ENCODE measurements at places on chromosomes 2 and 18.

- peak overlapping the region; percentile 98 for H3K27ac ChIP-seq
- no peak for DNase-seq
- no peaks in the 10 kb centered on the region for H3K27me3 ChIP-seq
- peaks cover 10% of the 10 kb centered on the region for H3K36me3 ChIP-seq
- peaks cover 79% of the 10 kb centered on the region for H3K4me1 ChIP-seq
Measured at GRCh38 chr2:37654932-37655841, 16.3 kb downstream of the CDC42EP3 start.

DNA sequence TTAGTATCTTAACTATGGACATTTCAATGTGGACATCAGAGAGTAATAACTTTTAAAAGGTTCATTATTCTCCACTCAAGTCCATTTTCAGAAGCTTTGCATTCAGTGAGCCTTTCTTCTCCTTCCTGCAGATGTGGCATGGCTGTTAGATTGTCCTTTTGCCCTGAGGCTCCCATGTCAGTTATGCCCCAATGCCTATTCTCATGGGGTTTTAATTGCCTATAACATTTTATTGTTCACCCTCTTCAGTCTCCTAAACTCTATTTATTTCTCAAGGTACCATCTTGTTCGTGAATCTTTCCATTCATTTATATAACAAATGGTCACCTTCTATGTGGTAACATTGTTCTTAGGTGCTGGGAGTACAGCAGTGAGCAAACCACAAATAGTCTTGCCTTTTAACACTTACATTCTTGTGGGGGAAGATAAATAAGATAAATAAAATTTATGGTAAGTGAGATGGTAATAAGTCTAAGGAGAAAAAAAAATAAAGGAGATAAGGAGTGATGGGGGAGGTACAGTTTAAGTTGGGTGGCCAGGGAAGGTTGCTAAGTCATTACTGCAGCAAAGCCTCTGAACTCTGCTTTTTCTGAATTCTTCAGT is 277.9 kb upstream of the SIX3 start:
- H3K4me1 ChIP-seq = peaks cover 10% of the 10 kb centered on the region
- H3K36me3 ChIP-seq = peaks cover 6% of the 10 kb centered on the region
- no peak overlapping the region for H3K4me3 ChIP-seq
- DNase-seq = no peak
- no peaks in the 10 kb centered on the region for H3K27me3 ChIP-seq

- no peak for DNase-seq
- H3K27ac ChIP-seq = peak overlapping the region; percentile 68
- peaks cover 10% of the 10 kb centered on the region for H3K4me1 ChIP-seq
- H3K4me3 ChIP-seq = no peak overlapping the region
- H3K36me3 ChIP-seq = peaks cover 3% of the 10 kb centered on the region
Measured at GRCh38 chr2:42721898-42722297, 42.0 kb downstream of the OXER1 start.

DNA sequence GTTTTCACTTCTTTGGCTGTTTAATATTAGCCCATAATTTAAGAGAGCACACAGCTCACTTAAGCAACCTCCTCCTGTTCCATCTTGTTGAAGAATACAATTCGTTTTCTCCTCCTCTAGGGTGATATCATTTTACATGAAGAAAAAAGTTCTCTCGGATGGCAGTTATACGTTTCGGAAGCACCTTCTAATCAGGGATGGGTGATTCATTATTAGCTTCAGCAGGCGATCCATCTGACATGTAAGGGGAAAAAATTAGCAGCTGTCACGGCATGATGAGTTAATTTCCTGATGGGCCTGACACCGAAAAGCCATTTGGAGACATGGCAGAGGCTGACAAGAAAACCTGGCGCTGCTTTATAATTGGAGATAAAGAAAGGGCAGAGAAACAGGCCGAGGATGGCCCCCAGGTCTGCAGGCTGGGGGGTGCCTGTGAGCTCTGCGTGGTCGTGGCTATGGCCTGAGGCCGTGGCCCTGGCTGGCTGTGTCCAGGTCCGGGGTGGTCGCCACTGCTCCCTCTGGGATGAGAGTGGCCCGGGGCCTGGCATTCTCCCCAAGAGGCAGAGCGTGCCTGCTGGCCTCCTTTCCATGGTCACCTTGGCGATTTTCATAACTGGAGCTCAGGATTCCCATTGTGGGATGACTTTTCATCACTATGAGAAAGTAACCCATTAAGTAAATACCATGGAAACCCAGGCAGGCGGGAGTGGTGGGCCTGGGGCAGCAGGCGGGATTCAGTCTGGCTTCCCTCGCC is 140.1 kb downstream of the PTGR3 start:
- H3K4me1 ChIP-seq = peaks cover 18% of the 10 kb centered on the region
- no peaks in the 10 kb centered on the region for H3K27me3 ChIP-seq
- no peak overlapping the region for H3K4me3 ChIP-seq

DNA sequence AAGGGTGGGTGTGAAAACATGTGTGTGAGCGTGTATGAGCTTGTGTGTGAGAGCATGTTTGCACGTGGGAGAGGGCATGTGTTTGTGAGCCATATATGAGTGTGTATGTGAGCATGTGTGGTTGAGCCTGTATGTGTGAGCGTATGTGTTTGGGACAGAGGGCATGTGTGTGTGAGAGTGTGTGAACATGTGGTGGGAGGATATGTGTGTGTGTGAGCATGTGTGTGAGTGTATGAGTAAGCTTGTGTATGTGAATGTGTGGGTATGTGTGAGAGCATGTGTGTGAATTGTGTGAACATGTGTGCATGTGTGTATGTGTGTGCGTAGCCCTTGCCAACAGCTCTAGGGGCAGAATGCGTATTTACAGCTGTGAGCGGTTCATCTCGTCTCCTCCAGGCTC is 163.0 kb downstream of the TMEM200C start:
- no peaks in the 10 kb centered on the region for H3K4me1 ChIP-seq
- no peak overlapping the region for H3K4me3 ChIP-seq
- DNase-seq = no peak
- peaks cover 7% of the 10 kb centered on the region for H3K27me3 ChIP-seq

- no peak overlapping the region for H3K4me3 ChIP-seq
Measured at GRCh38 chr2:46072101-46072820, 224.9 kb upstream of the EPAS1 start.

DNA sequence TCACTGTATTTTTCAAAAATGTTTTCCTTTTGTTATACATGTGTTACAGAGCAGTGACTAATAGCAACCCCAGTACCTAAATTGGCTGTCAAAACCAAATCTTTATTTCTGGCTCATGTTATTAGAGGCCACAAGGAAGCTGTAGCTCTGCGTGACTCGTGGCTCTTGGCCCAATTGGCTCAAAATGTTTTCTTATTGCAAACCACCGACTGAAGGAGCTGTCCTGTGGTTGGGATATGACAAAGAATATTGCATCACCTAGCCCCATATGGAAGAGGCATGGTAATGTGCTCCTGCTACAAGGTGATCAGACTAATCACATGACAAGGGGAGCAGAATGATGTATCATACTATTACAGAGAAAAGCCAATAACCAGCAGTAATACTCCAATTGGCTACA is 1058.5 kb downstream of the CBLN2 start:
- H3K4me3 ChIP-seq = no peak overlapping the region
- H3K27me3 ChIP-seq = no peaks in the 10 kb centered on the region
- no peak for DNase-seq
- H3K36me3 ChIP-seq = no peaks in the 10 kb centered on the region
- no peaks in the 10 kb centered on the region for H3K4me1 ChIP-seq

- H3K4me3 ChIP-seq = no peak overlapping the region
- H3K36me3 ChIP-seq = peaks cover 19% of the 10 kb centered on the region
- DNase-seq = peak; percentile 21
- H3K4me1 ChIP-seq = no peaks in the 10 kb centered on the region
- no peaks in the 10 kb centered on the region for H3K27me3 ChIP-seq
- H3K27ac ChIP-seq = no peak overlapping the region
Measured at GRCh38 chr2:239143858-239144712, 256.7 kb downstream of the HDAC4 start.

- no peaks in the 10 kb centered on the region for H3K36me3 ChIP-seq
- H3K4me3 ChIP-seq = no peak overlapping the region
- H3K27me3 ChIP-seq = peaks cover 1% of the 10 kb centered on the region
Measured at GRCh38 chr2:67565761-67566160, 168.6 kb downstream of the ETAA1 start.

DNA sequence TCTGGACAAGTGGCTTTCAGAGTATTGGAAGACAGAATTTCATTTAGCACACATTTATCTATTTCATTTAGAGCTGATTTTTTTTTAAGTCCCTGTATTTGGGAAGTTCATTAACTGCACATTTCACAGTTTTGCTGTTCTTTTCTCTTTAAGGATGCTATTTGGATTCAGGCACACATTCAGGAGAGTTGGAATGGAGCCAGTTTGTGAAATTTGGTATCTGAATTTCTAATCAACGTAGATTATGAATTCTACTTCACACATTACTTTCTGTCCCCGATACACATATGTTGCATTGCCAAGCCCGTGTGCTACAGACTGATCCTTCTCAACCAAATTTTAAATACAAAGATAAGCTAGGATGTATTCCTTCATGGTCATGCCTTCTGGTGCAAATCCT is 503.9 kb downstream of the IRS1 start:
- H3K27me3 ChIP-seq = peaks cover 2% of the 10 kb centered on the region
- no peak overlapping the region for H3K4me3 ChIP-seq
- no peaks in the 10 kb centered on the region for H3K36me3 ChIP-seq
- peaks cover under 1% of the 10 kb centered on the region for H3K4me1 ChIP-seq

DNA sequence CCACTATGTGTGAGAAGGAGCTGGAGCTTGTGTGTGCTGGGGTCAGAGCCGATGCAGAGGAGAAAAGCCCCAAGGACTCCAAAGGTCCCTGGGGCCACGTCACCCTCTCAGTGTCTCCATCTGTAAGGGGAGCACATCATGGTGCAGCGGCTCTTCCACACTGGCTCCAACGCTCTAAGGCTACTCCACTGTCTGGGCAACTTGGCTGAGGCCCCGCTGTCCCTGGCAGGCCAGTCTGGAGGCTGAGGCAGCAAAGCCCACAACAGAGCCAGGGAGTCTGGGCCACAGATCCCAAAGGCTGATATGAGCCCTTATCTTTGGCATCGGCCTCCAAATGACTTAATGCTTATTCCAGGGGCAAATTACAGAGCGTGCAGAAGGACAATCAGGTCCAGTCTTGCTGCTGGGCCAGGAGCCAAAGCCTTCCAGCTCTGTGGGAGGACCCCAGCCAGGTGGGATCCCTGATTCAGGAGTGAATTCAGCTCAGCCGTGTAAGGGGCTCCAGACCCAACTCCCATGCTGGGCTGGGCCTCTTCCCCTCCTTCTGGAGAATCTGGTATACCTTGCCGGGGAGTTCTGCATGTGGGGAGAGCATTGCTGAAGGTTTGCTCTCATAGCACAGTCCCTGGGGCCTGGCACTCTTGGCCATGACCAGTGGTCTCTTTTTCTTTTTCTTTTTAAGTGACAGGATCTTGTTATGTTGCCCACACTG is 1.8 kb upstream of the DUSP2 start:
- no peak for DNase-seq
- H3K4me3 ChIP-seq = peak overlapping the region; percentile 69

- H3K4me3 ChIP-seq = no peak overlapping the region
- DNase-seq = no peak
- no peaks in the 10 kb centered on the region for H3K4me1 ChIP-seq
- peaks cover 9% of the 10 kb centered on the region for H3K27me3 ChIP-seq
- H3K36me3 ChIP-seq = no peaks in the 10 kb centered on the region
Measured at GRCh38 chr2:18362696-18363095, 197.8 kb downstream of the RDH14 start.

GRCh38 chr2:238024986-238025385 is 35.8 kb upstream of the SCLY start:
- H3K4me1 ChIP-seq = no peaks in the 10 kb centered on the region
- DNase-seq = no peak
- H3K27ac ChIP-seq = no peak overlapping the region
- no peak overlapping the region for H3K4me3 ChIP-seq
- H3K27me3 ChIP-seq = no peaks in the 10 kb centered on the region
- peaks cover 25% of the 10 kb centered on the region for H3K36me3 ChIP-seq

DNA sequence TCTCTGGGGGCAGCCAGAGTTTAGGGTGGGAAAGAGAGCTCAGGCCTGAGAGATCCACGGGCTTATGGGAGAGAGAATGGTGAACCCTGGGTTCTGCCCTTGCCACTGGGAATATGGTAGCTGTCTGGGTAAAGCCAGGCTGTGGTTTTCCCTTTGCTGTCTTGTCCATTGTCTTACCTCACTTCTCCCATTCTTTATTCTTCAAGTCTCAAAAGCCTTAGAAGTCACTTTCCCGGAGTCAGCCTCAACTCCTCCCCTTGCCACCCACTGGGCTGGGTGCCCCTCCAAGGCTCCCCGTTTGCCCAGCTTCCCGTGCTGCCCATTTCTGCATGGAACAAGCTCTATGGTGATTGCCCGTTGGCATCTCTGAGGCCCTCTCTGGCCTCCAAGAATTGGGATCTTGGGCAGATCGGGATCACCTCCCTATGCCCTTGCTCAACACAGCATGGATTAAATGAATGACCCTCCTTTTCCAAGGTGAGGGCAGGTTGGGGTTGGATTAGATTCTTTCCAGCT is 228.2 kb downstream of the HAUS1 start:
- H3K27ac ChIP-seq = no peak overlapping the region
- H3K4me1 ChIP-seq = peaks cover 18% of the 10 kb centered on the region
- no peaks in the 10 kb centered on the region for H3K36me3 ChIP-seq
- DNase-seq = no peak
- peaks cover 32% of the 10 kb centered on the region for H3K27me3 ChIP-seq

- H3K4me3 ChIP-seq = no peak overlapping the region
- no peak overlapping the region for H3K27ac ChIP-seq
- DNase-seq = no peak
- H3K36me3 ChIP-seq = no peaks in the 10 kb centered on the region
- no peaks in the 10 kb centered on the region for H3K27me3 ChIP-seq
- H3K4me1 ChIP-seq = peaks cover 9% of the 10 kb centered on the region
Measured at GRCh38 chr18:79578396-79579260, 101.0 kb upstream of the CTDP1 start.

DNA sequence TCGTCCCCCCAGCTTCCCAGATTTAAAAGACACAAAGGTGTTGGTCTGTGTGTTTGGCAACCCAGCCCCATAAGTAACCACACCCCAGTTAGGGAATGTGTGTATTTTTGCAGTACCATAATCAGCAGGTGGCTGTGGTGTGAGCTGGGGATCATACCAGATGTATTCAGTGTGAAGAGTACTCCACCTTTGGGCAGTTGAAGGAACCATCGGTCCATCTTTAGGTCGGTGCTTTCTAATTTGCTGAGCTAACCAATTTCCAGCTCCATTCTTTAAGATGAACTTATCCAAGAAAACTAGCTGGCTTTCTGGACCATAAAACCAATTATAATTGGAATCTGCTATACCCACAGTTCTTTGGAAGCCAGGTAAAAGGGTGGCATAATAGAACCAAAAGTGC is 3.2 kb downstream of the DSEL start:
- no peaks in the 10 kb centered on the region for H3K36me3 ChIP-seq
- no peak for DNase-seq
- H3K4me1 ChIP-seq = peaks cover 13% of the 10 kb centered on the region
- H3K27ac ChIP-seq = no peak overlapping the region
- peaks cover 2% of the 10 kb centered on the region for H3K27me3 ChIP-seq

GRCh38 chr2:106098081-106098480 is 96.0 kb downstream of the UXS1 start:
- H3K36me3 ChIP-seq = peaks cover 39% of the 10 kb centered on the region
- no peak for DNase-seq
- peaks cover 12% of the 10 kb centered on the region for H3K4me1 ChIP-seq
- no peak overlapping the region for H3K4me3 ChIP-seq
- H3K27ac ChIP-seq = no peak overlapping the region

- no peak overlapping the region for H3K27ac ChIP-seq
- H3K4me3 ChIP-seq = no peak overlapping the region
- peaks cover 1% of the 10 kb centered on the region for H3K36me3 ChIP-seq
- H3K27me3 ChIP-seq = peaks cover 2% of the 10 kb centered on the region
Measured at GRCh38 chr2:48170281-48170680, 264.0 kb upstream of the FBXO11 start.

All from memory B cell (primary cell).